ENCODE measurements at places on chromosomes 5 and 9. TPM values are rescaled to one million over a fixed set of nuclear protein-coding genes. Genes with fewer than 3 reads are reported as not detected.

The IL4 gene
- not detected for total RNA-seq

DNA sequence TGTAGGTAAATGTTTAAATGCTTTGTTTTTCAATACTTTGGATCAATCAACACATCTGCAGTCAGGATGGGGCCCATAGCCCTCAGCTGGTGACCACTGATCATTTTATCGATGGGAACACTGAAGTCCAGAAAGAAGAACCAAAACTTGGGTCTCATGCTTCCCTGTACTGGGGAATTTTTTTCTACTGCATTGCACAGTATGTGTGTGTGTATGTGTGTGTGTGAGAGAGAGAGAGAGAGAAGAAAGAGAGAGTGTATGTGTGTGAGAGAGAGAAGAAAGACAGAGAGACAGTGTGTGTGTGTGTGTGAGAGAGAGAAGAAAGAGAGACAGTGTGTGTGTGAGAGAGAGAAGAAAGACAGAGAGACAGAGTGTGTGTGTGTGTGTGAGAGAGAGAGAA is 202.9 kb upstream of the MSX2 start:
- DNase-seq: no peak

The TMC1 gene
- total RNA-seq: not detected

DNA sequence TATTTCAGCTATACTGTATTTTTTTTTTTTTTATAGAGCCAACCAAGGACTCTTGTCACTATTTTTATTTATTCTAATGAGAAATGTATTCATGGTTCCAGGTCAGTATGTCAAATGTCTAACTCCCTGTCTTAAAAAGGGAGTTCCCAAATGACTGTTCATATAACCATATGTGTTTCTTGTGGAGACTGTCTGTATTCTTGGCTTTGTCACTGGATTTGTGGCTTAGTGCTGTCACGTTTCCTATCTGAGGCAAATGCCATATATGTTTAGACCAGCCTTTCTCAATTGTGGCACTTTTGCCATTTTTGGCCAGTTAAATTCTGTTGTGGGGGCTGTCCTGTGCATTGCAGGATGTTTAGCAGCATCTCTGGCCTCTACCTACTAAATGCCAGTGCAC is 3.1 kb downstream of the GCNT1 start:
- DNase-seq: no peak

DNA sequence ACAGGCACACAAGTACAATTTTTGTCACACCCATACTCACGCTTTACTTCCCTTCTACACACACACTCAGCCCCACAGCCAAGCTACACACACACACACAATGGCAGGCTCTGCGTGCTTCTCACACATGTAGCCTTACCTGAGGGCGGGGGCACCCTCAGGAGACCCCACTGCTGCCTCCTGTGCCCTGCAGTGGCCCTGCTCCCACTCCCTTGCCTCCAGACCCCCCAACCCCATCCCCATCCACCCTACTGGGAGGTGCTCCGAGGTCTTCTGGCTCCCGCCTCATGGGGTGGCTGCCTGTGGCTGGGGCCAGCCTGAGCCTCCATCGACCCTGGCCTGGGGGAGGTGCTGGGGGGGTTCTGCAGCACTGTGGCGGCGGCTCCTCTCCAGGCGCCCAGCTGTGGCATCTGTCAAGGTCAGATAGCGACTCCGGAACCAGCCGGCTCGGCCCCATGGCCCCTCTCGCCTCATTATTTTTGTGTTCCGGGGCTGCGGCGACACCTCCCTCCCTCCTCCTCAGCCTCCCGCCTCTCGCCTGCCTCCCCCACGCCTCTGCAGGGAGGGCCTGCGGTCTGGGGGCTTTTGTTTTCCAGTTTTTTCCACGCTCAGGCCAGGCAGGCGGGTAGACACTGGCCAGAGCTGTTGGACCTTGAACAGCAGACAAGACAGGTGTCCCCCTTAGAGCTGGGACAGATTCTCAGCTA is 21.7 kb downstream of the CXXC5 start:
- DNase-seq: peak; percentile 76

The FAM163B gene
- 1.2 TPM for total RNA-seq

- peak; percentile 29 for DNase-seq
Observed at GRCh38 chr9:133161547-133161950, 2.2 kb downstream of the GBGT1 start.

The GTF2H2C gene
- total RNA-seq: 61.4 TPM

DNA sequence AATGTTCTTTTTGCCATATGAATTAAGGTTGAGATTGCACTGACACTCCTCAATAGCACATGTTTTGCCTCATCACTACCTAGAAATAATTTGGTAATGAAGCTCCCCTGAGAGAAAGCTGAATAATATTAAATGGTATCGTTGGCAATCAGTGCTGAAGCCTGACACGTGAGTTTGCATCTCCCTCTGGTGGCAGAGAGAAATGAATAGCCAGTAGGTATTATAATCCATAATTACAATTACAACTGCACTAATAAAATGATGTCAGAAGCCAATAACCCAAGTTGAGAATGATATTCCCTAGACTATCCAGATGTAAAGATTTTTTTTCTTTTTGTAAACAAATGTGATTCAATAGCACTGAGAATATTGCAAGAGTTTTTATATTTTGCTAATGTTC is 700.3 kb downstream of the PTPRD start:
- no peak for DNase-seq

DNA sequence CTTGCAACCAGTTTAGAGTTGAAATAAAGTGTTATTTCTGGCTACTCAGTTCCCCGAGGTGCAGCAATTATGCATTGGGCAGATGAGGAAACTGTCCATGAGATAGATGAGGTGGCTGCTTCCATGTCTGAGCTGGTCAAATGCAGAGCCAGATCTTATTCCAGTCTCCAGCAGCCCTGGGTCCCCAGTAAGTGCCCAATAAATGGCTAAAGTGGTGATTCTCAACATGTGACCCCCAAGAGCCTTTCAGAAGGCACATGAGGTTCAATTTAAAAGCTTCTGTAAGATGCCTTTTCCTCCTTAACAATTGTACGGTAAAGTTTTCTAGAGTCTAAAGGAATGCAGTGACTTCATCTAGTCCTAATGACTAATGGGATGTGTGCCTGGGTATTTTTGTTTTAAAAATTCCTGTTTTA is 17.5 kb downstream of the ATOX1 start:
- DNase-seq: no peak

DNA sequence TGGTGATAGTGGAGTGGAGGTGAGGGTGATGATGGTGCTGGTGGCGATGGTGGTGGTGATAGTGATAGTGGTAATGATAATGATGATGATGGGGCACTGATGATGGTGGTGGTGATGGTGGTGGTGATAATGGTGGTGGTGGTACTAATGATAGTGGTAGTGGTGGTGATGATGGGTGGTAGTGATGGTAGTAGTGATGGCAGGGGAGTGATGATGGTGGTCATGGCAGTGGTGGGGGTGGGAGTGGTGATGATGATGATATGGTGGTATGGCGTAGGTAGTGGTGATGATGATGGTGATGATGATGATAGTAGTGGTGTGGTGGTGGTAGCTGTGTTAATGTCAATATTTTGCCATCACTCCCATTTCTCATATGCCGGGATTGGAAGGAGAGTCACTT is 44.5 kb upstream of the ORM1 start:
- DNase-seq: no peak

- DNase-seq: no peak
Observed at GRCh38 chr9:13383216-13383615, 103.7 kb upstream of the MPDZ start.

- DNase-seq: peak; percentile 80
Observed at GRCh38 chr9:129617167-129617566, 3.7 kb downstream of the C9orf50 start.

DNA sequence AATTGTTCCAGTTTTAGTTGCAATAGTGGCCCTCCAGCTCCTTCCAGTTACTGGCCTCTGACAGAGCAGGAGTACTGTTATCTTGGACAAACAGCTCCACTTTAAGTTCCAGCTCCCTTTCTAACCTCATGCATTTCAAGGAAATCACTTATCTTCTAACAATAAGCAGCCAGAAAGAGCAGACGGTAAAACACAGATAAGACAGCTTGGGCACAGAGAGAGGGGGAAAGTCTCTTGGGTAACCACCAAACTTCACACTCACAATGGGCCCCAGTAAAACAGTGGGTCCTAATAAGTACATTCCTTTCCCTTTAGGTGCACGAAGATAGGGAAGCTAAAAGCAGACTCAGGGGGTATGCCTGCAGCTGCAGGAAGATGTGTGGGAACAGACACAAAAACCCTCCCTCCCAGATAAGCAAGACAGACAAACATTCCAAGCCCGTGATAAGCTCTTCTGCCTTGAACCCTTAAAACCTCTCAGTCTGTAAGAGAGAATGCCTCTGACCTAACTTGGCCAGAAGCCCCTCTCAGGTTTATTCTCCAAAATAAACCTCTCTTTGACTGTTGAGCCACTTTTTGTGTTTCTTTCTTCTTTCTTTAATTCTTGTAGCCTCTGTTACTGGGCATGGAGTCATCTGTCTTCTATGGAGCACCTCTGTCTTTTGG is 30.8 kb downstream of the OR1J1 start:
- no peak for DNase-seq

The FBXO10 gene
- 13.3 TPM for total RNA-seq

DNA sequence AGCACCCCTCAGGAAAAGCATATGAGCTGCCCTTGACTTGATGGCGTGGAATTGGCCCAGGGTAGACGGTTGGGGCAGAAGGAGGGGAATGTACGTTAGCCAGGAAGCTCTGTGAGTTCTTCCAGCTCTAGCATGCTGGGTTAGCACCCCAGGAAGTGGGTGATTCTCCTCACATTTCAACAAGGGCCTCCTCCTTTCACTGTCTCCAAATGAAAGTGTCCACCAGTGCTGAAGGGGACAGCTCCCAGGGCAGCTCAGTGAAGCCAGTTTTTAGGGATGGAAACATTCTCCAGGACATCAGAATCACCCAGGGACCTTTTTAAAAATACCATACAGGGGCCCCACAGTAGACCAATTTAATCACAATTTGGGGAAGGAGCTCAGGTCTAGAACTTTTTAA is 17.2 kb upstream of the AFAP1L1 start:
- peak; percentile 65 for DNase-seq

GRCh38 chr9:116546711-116547581 is 140.2 kb upstream of the TRIM32 start:
- no peak for DNase-seq

GRCh38 chr5:146001544-146002190 is 65.3 kb downstream of the SH3RF2 start:
- DNase-seq: no peak

GRCh38 chr5:82735160-82735789 is 341.9 kb downstream of the TMEM167A start:
- no peak for DNase-seq

- DNase-seq: no peak
Observed at GRCh38 chr5:140072812-140073211, 29.7 kb upstream of the NRG2 start.

DNA sequence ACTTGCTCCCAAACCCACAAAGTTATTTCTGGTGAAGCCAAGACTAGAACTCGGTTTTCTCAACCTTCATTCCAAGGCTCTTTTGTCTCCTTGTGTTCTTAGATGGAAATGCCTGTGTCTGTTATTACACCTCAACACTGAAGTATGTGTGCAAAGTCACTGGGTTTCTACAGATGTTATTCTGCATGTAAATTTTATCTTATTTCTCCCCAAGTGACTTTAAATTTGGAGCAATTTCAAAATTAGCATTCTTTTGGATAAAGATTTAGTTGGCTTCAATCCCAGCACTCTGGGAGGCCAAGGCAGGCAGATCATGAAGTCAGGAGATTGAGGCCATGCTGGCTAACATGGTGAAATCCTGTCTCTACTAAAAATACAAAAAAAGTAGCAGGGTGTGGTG is 104.4 kb upstream of the GNA14 start:
- DNase-seq: no peak

- peak; percentile 61 for DNase-seq
Observed at GRCh38 chr5:150411245-150411979, 1.3 kb downstream of the CD74 start.

The MARCHF11 gene
- total RNA-seq: 2.1 TPM

All from H7 (cell line).